ENCODE measurements at places on chromosomes 2 and 18.

GRCh38 chr2:22360735-22361374, 1024.1 kb upstream of the KLHL29 start:
- no peak for ATAC-seq

DNA sequence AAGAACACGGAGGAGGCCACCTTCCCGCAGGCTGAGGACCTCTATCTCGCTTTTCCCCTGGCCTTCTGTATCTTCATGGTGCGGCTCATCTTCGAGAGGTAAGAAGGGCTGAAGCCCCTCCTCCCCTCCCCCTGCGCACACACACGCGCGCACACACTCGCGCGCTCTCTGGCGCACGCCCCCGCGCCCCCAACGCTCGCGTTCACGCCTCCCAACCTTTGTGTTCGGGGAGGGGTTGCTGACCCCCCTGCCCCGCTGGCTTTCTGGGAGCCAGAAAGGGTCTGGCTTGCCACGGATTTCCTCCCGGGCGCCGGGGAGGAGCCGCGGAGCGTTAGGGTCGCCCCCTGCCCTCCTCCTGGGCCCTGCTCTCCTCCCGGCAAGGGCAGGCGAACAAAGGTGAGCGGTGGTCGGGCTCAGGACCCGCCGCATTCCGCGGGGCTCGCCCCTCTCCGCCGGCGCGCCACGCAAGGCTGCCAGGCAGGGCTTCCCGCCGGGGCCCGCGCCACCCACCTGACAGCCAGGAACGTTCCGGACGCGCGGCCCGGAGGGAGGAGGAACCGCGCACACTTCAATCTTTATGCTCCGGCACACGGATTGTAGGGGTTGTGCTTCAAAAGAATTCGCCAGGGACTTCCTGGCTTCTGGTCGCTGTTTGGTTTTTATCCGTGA, 583 bp downstream of the CERS6 start:
- peak; percentile 52 for ATAC-seq

DNA sequence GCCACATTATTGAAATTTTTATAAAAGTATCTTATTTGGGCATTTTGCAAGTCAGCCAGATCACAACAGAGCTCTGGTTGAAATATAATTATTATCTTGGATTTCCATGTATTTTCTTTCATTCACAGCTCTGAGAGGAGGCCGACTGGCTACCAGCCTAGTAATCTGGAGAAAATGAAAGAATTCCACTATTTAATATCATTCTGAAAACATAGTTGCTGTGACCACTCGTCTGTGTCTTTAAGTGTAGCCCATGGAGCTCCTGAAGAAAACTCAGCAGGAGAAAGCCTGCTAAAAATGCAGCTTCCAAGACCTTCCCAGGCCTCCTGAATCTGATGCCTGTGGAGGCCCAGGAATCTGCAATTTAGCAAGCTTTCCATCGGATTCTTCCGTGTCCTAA, 114.7 kb downstream of the SH3BP4 start:
- ATAC-seq: no peak

GRCh38 chr2:235928751-235929370, 239.3 kb downstream of the GBX2 start:
- no peak for ATAC-seq

DNA sequence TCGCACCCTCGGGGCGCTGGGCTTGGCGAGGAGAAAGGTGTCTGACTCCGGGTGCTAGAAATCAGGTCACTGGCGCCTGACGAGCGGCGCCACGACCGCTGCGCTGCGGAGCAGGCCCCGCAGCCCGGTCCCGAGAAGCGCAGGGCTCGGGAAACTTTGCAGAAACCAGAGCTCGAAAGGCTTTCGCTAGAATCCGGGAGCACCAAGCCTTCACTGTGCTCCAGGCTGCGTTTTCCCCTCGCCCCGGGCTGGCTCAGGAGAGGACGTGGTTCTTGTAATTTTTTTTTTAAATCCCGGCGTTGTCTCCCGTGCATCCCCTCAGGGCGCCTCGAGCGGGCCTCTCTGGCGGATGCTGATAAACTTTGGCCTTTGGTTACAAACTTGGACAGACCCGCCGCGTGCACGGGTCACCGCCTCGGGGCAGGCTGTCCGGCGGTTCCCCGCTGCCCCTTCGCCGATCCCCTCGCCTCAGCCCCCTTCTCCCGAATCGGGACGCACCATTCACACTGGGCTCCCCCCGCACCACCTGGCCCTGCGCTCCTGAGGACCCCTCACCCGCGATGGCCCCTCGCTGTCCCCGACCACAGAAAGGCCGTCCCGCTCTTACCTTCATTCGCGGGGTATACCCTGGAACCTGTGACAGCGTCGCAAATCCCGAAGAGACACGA, 419 bp downstream of the EPHA4 start:
- peak; percentile 4 for ATAC-seq

DNA sequence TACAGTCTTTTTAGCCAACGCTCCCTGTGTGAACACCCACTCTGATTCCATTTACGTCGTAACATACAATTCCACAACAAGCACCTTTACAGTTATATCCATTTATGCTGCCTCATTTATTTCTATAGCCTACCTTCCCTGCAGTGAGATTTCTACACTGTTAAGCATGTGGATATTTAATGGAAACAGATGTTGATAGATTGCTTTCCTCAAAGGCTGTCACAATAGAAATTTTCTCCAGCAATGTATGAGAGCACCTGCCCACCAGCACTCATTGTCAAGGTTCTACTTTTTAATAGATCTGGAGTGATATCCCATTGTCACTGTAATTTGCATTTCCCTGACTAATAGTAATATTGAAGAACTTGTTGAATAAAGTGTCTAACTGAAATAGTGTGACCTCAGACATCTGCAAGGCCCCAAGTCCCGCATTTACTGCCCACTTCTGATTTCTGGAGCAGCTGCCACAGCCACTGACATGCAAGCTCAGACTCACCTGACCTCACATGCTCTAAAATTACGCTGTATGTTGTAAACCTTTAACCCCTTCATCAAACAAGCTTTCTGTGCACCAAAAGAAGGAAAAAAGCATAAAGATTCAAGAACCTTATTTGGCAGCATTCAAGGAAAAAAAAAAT, 295.1 kb downstream of the CNTNAP5 start:
- ATAC-seq: no peak

- no peak for ATAC-seq
Observed at GRCh38 chr2:88398180-88398579, 54.3 kb downstream of the FOXI3 start.

- ATAC-seq: peak; percentile 63
Observed at GRCh38 chr2:12931186-12931844, 214.6 kb downstream of the TRIB2 start.

- no peak for ATAC-seq
Observed at GRCh38 chr2:138974651-138975050, 194.5 kb upstream of the NXPH2 start.

GRCh38 chr2:23668756-23669304, 258.1 kb downstream of the ATAD2B start:
- ATAC-seq: no peak

DNA sequence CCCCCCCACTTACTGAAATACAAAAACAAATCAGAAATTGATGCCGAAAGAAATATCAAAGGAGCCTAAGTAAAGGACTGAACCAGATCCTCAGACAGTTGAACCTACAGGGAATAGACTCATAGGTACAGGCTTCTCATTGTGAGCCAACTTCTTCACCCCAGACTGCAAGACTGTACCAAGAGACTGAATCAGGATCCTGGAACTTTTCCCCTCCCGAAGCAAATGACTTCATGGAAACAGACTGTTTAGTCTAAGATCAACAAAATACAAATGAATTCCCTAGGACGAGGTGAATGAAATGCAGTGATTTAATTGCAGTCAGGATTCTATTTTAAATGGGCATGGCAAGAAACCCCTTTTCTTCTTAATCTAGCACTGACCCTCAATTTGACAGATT, 53.6 kb upstream of the RNF152 start:
- ATAC-seq: no peak

DNA sequence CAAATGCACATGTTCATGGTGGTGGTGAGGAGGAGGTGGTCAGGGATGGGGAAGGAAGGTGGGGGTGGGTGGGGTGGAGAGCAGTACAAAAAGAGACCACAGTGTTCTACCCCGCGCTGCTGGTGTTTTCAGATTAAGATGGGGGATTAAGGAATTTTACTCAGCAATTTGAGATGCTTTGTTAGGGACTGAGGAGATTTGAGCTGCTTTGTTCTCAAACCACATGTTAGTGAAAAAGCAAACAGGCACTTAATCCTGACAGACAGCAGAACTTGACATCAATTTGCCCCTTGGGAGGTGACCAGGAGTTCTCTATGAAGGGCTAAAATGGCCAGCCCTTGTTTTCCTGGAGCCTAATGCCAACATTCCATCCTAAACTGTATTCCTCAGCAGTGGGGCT, 244.5 kb downstream of the MEIS1 start:
- no peak for ATAC-seq

DNA sequence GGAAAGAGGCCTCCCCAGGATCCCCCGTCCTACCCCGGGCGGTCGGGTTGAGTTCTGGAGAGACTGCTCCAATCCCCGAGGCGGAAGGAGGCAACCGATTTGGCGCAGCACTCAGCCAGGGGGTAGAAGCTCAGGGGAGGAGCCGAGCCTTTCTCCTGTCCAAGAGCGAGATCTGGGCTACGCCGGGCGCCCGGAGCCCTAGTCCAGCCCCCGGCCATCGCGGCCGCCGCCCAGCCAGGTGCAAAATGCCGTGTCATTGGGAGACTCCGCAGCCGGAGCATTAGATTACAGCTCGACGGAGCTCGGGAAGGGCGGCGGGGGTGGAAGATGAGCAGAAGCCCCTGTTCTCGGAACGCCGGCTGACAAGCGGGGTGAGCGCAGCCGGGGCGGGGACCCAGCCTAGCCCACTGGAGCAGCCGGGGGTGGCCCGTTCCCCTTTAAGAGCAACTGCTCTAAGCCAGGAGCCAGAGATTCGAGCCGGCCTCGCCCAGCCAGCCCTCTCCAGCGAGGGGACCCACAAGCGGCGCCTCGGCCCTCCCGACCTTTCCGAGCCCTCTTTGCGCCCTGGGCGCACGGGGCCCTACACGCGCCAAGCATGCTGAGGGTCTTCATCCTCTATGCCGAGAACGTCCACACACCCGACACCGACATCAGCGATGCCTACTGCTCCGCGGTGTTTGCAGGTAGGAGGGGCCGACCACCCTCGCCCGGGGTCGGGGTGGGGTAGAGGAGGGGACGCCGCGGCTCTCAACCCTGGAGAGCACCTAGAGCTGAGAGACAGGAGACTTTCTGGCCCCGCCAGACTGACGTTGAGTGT, at the start of gene DYSF:
Gene DYSF, plus strand, starts transcription at position 158 of the 817 bp plus-strand sequence.
- peak; percentile 65 for ATAC-seq

Data from motor neuron (in vitro differentiated cells).